ENCODE measurements at places on chromosomes 1 and 21.
A peak's percentile ranks its signal among the peaks of the same experiment; 100 is the strongest.

- DNase-seq, result no peak
These were observed 25.0 kb upstream of the SLAMF1 start for GRCh38 chr1:160671603-160672517.

GRCh38 chr1:53681351-53681976 lies 57.5 kb downstream of the GLIS1 start:
- DNase-seq, result no peak

GRCh38 chr1:234559152-234559901 lies 50.7 kb downstream of the IRF2BP2 start:
- DNase-seq, result peak; percentile 45

DNA sequence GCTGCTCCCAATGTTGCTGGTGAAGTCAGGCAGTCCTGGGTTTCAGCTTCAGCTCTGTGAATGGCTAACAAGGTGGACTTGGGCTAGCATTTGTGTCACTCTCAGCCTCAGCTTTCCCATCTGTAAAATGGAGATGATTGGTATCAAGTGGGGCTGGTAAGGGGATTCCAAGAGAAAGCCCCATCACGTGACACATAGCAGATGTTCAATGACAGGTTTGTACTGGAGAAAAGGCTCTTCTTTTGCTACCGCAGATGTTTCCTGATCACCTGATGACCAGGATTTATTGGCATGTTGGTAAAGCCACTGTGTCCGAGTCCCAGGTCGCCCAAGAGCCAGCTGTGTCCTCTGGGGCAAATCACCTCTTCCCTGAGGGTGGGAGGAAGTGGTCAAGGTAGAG lies 335.0 kb downstream of the MATN1 start:
- no peak for DNase-seq

DNA sequence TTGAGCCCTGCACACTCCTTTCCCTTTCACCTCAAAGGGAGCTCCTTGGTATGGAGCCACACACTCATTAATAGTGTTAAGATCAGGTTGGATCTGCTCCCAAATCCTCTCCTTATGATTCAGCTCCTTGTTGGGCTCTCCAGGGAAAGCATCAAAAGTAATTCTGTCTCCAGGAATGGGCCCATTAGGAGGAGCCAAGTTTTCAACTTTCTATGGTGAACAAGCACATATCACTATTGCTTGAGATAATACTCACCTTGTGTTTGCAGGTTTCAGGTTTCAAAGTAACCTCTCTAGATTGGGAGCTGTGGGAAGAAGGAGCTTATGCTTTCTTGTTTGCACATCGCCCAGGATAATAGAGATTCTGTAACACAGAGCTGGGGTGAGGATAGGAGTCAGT lies 164.8 kb downstream of the TNFSF18 start:
- DNase-seq, result no peak

- DNase-seq, result no peak
These were observed 16.9 kb downstream of the PLA2G4A start for GRCh38 chr1:186845576-186846210.

DNA sequence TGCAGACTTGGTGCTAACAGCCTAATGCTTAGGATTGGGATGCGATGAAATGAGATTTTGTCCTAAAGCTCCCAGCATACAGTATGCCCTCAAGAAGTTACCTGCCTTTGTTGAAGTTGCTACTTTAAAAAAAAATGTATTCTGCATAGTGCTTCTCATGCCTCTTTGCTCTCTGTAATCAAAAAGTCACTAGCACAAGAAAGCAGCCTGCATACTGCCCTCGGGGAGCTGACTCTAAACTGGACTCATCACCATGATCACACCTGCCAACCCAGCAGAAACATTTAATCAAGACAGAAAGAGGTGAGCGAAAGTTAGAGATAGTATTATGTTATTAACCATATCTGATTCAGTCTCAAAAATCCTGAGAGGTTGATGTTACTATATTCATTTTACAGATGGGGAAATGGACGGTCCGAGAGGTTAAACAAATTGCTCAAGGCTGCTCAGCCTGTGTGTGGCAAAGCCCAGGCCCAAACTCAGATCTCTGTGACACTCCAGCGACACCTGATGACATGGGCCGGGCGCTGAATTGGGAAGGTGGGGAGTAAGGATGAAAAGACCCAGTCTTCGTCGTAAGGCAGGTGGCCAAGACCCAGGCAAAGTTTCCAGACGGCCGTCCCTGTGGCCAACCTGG lies 1.1 kb downstream of the BATF3 start:
- no peak for DNase-seq

DNA sequence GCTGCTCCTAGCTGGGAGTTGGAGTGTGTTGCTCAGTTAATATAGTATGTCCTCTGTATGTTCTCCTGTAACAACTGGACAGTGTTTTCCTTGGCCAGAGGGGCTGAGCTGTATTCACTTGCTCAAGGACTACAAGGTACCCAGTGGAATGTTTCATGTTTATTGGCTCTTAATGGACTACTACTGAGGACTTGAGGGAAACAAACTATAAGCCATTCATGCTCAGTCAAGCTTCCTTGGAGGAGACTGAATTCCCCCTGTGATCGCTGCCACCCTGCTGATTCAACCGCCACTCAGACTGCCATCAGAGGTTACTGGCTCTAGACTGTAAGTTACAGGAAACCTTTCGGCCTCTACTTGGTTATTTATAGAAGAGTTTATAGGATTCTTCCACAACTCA lies 166.6 kb downstream of the ZC3H11B start:
- DNase-seq, result no peak

GRCh38 chr1:110722807-110723206 lies 48.1 kb upstream of the KCNA3 start:
- DNase-seq, result no peak

- DNase-seq, result no peak
These were observed 173.3 kb downstream of the FASLG start for GRCh38 chr1:172832006-172832725.

- DNase-seq, result no peak
These were observed 40.4 kb downstream of the FRRS1 start for GRCh38 chr1:99725996-99726395.

DNA sequence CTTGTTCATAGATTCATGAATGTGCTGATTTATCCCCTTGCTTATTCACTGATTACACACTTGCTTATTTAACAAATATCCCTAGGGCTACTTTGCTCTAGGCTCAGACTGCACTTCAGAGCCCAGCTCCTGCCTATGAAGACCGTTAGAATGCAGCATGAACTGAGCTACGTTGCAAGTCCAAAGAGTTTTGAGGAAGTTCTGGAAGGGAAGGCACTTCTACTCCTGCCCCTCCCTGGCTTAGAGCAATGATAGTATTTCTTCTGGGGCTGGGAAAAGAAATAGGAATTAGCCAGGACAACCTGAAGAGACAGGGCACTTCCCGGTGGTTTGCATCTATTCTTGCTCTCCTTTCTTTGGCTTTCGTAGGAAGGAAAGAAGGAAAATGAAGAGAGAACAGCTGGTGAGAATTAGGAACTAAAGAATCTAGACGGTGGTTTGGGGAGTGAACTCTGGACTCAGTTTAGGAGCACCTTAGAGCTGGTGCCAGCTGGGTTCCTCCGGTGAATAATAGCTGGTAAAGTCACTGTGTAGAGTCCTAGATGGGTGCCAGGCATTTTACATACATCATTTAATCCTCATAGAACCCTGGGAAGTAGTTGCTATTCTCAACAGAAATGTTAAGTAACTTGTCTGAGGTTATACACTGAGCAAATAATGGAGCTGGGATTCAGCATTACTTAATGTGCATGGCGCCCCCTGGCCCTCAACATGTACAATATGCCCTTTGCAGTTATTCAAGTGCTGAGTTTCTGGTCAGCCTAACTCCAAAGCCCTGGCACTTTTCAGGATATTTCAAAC lies 65.9 kb downstream of the NDUFS5 start:
- DNase-seq, result peak; percentile 84

GRCh38 chr1:14367451-14367850 lies 231.0 kb upstream of the KAZN start:
- no peak for DNase-seq

DNA sequence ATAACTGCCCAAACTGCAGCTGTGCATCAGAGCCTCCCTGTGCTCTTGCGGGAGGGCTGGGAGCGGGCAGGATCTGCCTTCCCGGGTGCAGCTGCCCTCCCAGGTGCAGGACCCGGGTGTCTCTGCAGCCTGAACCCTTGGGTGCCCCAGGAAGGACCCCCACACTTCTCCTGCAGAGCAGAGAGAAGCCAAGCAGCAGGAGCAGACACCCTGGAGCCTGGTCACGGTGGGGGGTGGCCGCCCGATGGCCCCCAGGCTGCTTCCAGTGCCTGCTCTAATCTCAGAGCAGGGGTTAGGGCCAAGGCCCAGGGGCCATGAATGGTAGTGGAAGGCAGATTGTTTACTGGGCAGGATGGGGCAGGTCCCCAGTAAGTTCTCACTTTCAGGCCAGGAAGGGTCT lies 83.0 kb downstream of the RHOU start:
- no peak for DNase-seq

GRCh38 chr1:152904688-152905440 lies 3.5 kb upstream of the IVL start:
- DNase-seq, result no peak

GRCh38 chr1:54249819-54250435 lies 50.0 kb downstream of the MRPL37 start:
- DNase-seq, result no peak

GRCh38 chr1:46659307-46659870 lies 8.8 kb downstream of the ATPAF1 start:
- no peak for DNase-seq

DNA sequence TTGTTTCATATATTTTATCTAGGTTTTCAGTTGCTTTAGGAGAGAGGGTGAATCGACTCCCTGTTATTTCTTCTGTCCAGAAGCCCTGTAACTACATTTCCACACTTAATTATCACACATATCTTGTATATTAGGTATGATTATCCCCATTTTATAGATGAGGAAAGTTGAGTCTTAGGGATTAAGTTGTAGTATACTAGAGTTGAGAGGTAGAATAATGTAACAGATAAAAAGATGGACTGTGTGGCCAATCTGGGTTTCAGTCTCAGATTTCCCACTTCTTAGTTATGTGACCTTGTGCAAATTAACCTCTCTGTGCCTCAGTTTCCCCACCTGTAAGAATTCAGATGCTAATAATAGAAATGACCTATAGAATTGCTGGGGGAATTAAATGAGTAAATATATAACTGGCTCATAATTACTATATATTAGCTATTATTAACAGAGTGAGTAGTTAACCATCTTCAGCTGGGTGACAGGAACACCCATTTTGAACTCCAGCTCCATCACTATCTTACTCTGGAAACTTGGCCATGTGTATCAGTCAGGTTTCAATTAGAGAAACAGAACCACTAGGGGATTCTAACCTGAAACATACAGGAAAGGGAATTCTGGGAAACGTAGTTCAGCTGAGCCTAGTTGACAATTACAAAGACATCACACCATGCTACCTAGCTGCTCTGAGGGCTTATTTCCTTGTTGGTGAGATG lies 20.4 kb upstream of the FOXO6 start:
- no peak for DNase-seq

- DNase-seq, result no peak
These were observed 5.8 kb upstream of the ITGB2 start for GRCh38 chr21:44926331-44927101.

GRCh38 chr1:101460739-101461138 lies 223.9 kb downstream of the S1PR1 start:
- no peak for DNase-seq

GRCh38 chr1:100073531-100073930 lies 59.2 kb downstream of the SASS6 start:
- no peak for DNase-seq

GRCh38 chr1:203985676-203986075 lies 87.2 kb upstream of the SOX13 start:
- DNase-seq, result no peak

DNA sequence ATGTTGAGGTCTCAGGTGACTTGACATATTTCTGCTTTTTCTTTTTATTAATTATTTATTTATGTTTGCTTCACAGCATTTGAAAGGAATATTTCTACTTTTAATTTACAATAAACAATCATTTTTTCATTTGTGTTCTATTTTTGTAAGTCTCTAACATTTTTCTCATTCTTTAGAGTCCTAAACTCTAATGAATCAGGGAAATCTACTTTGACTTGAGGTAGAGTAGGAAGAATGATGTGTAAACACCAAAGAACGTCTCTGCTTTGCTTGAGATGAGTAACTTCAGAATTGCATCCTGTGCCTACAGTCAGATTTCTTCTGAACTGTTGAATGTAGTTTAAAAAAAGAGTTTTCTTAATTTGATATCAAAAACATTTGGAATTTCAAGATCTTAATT lies 65.2 kb downstream of the CNST start:
- DNase-seq, result no peak

GRCh38 chr1:42370876-42371549 lies 9.6 kb upstream of the RIMKLA start:
- DNase-seq, result no peak

DNA sequence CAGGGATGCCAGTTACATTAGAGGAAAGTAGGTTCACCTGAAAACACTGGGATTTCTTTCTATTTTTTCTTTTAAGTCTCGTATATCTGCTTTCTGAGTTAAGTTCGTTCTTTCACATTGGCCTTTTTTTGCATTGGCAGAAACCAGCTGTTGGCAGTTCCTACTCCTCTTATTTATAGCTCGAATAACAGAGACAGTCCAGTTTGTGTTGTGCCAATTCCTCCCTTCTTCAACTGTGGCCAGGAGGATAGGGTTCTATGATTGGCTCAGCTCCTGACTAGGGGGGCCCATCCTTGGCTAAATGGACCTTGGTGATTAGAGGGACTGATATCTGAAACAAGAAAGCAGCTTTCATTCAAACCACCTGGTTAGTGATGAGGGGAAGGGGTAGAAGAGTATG lies 115.8 kb downstream of the RPS6KC1 start:
- DNase-seq, result no peak

- no peak for DNase-seq
These were observed 221.9 kb downstream of the TNR start for GRCh38 chr1:175521249-175522040.

- no peak for DNase-seq
These were observed at the start of gene PODN for GRCh38 chr1:53061859-53062707. Gene PODN (plus strand): TSS chr1:53062213. CDS start chr1:53069856, 7,643 bp downstream.

DNA sequence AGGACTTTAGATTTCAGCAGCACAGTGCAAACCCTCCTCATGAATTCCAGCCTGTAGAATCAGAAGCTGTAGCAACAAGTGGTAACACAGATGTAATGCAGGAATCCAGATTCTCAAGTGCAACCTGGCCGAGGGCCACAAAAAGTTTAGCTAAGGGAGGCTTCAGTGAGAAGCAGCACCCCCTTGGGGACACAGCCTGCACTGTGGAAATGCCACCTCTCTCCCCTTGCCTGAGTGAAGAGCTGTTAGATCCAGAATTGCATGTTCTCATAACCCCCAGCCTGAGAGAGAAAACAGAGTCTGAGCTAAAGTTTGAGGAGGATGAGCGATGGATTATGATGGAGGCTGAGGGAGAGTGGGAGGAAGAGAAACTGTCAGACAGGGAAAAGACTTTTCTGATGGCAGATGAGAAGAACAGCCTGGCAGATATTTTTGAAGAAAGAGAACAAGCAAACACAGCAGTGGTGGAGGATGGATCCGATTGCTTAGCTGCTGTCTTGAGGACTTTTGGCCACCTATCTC lies 80.5 kb upstream of the BMP8A start:
- peak; percentile 87 for DNase-seq

GRCh38 chr1:162502928-162503327 lies 5.3 kb downstream of the UHMK1 start:
- no peak for DNase-seq
